ENCODE measurements at places on chromosomes 5 and 9. TPM values are rescaled to one million over a fixed set of nuclear protein-coding genes. Genes with fewer than 3 reads are reported as not detected.

GRCh38 chr9:98317134-98317857 lies 61.8 kb upstream of the TBC1D2 start:
- no peaks in the 10 kb centered on the region for H3K36me3 ChIP-seq
- H3K27me3 ChIP-seq = no peaks in the 10 kb centered on the region
- H3K4me3 ChIP-seq = no peak overlapping the region
- H3K4me1 ChIP-seq = no peaks in the 10 kb centered on the region
- no peak overlapping the region for H3K27ac ChIP-seq

DNA sequence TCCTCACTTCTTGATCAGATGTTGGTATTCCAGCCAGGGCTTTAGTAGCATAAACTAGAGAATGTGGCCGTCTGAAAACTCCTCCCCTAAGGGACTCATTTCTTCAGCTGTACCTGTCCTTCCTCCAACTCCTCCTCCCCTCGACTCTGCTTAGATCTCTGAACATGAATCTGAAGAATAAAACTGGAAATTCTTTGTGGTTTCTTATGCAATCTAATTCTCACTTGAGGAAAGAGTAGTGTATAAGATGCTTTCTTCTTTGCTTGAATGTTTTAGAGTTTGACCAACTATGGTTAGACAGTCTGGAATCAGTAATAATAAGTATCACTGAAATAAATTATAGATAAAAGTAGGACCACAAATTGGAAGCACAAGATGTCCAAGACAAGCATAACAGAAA lies 128.5 kb downstream of the LRRC70 start:
- H3K4me1 ChIP-seq = no peaks in the 10 kb centered on the region
- no peaks in the 10 kb centered on the region for H3K27me3 ChIP-seq
- H3K27ac ChIP-seq = no peak overlapping the region
- H3K36me3 ChIP-seq = no peaks in the 10 kb centered on the region
- no peak for DNase-seq
- H3K4me3 ChIP-seq = no peak overlapping the region

DNA sequence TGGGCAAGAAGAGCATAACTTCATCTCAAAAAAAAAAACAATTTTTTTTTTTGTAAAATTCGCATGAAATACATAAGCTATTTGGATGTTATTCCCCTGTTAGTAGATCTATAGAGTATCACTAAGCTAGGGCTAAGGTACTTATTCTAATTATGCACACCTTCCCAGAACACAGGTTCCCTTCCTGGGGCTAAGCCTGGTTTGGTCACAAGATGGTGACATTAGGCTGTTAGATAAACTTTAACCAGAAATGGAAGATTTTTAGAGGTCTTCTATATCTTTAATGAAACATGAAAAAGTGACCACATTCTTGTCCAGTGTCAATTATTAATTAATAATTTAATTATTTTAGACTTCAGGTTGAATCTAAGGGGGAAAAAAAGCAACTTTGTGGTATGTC lies 433.5 kb downstream of the CDH18 start:
- no peaks in the 10 kb centered on the region for H3K27me3 ChIP-seq
- H3K36me3 ChIP-seq = no peaks in the 10 kb centered on the region
- no peak overlapping the region for H3K4me3 ChIP-seq
- no peak overlapping the region for H3K27ac ChIP-seq
- no peaks in the 10 kb centered on the region for H3K4me1 ChIP-seq

DNA sequence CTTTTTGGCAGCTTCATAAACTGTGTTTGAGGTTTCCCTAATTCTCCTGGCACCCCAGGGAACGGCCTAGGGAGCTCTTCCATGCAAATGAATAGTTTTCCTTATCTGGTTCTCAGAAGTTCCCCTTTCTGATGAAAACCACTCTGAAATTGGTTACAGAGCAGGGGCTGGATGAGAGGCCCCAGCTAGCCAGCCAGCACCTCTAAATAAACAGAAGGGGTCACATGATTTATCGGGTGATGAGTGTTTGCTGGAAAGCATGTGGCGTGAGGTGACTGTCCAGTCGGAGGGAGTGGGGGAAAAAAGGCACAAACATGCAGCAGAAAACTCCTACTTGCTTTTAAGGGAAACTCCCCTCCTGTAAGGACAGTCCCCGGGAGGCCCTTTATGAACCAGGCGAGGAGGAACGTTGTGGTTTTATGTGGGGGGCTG lies 261.2 kb upstream of the ANKRD55 start:
- H3K4me3 ChIP-seq = no peak overlapping the region
- no peaks in the 10 kb centered on the region for H3K27me3 ChIP-seq
- no peak overlapping the region for H3K27ac ChIP-seq
- H3K36me3 ChIP-seq = no peaks in the 10 kb centered on the region
- no peaks in the 10 kb centered on the region for H3K4me1 ChIP-seq

DNA sequence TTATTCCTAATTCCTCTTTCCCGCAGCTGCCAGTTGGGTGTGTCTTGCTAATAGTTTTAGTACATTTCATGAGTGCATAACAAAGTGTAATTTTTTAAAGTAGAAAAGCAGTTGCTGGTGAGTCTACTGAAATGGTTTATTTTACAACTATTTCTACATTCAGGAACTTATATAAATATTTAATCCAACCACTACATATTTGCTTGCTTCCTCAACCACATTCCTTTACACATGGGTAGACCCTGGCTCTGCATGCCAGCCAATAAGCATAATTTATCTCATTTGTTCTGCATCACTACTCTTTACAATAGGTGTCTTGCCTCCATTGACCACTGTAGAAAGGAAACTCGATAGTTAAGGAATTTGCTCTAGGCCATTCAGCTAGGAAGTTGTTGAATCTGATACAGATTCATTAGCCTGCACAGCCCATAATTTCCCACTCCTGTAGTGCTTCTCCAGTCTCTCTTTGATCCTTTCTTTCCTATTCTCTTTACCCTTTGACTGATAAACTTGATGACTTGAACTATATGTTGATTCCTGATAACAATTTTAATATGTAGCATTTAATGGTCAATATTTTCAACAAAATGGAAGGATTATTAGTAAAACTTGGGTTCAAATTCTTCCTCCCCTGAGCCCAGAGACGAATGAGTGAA lies 342.5 kb upstream of the ACTBL2 start:
- peaks cover 11% of the 10 kb centered on the region for H3K4me1 ChIP-seq
- peak; percentile 59 for DNase-seq
- no peaks in the 10 kb centered on the region for H3K27me3 ChIP-seq
- H3K4me3 ChIP-seq = no peak overlapping the region
- H3K36me3 ChIP-seq = no peaks in the 10 kb centered on the region
- peak overlapping the region; percentile 25 for H3K27ac ChIP-seq

GRCh38 chr9:118643118-118643517 lies 726.1 kb downstream of the BRINP1 start:
- peak; percentile 42 for DNase-seq
- no peak overlapping the region for H3K4me3 ChIP-seq
- no peaks in the 10 kb centered on the region for H3K36me3 ChIP-seq
- H3K27ac ChIP-seq = no peak overlapping the region
- H3K4me1 ChIP-seq = peaks cover 4% of the 10 kb centered on the region

PCDHA12 gene
- 5.9 TPM for total RNA-seq

RXRA gene
- 11.6 TPM for total RNA-seq

PDLIM7 gene
- total RNA-seq = 208 TPM

DNA sequence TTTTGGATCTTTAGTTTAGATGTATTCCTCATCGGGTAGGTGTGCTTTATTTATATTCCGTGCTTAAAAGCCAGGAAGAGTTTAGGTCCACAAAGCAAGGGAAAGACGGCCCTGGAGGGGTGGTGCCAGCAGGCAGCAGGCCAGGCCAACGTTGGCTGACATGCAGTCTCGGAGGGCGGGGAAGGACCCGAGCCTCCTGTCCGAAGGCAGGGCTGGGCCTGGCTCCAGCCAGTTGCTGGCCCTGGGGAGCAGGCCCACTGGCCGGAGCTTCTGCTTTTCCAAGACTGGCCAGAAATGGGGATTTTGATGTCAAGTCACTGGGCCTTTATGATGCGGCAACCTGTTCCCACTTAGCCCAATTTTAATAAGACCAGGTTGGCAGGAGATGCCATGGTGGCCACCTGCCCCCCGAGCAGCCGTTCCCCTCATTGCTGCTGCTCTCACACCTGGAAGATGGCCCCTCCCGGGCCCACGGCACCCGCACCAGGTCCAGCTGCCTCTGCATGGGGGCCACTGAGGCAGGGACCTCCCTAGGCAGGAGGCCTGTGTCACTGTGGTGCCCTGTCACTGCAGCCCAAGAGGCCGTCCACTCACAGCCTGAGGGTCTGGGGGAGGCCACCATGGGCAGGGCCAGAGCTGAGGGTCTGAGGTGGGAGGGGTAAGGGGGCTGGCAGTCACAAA lies 23.2 kb downstream of the LPCAT1 start:
- H3K4me3 ChIP-seq = no peak overlapping the region
- no peak overlapping the region for H3K27ac ChIP-seq
- H3K36me3 ChIP-seq = no peaks in the 10 kb centered on the region
- no peak for DNase-seq
- no peaks in the 10 kb centered on the region for H3K27me3 ChIP-seq

- peaks cover 22% of the 10 kb centered on the region for H3K4me1 ChIP-seq
- peaks cover 30% of the 10 kb centered on the region for H3K27me3 ChIP-seq
- DNase-seq = peak; percentile 16
- H3K27ac ChIP-seq = no peak overlapping the region
- H3K4me3 ChIP-seq = peak overlapping the region; percentile 54
Observed at GRCh38 chr9:121298689-121299466, 30.9 kb downstream of the GSN start.

TNFSF8 gene
- total RNA-seq = not detected

- peaks cover 2% of the 10 kb centered on the region for H3K4me1 ChIP-seq
- H3K36me3 ChIP-seq = no peaks in the 10 kb centered on the region
Observed at GRCh38 chr9:113154471-113154870, 3.7 kb downstream of the SLC31A2 start.

DNA sequence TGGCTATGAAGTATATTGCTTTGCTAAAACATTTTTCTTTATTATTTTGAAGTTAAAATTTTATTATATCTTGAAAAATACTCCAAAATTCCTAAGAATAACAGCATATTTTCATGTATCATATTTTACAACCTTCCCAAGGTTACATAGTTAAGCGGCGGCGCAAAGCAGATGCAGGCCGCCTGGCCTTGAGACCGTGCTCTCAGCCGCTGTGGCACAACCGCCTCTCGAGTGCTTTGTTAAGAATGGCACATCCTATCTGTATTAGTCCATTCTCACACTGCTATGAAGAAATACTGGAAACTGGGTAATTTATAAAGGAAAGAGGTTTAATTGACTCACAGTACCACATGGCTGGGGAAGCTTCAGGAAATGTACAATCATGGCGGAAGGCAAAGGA lies 228.8 kb downstream of the ARRDC3 start:
- no peak overlapping the region for H3K27ac ChIP-seq
- no peaks in the 10 kb centered on the region for H3K4me1 ChIP-seq
- no peak for DNase-seq
- no peak overlapping the region for H3K4me3 ChIP-seq

- H3K36me3 ChIP-seq = no peaks in the 10 kb centered on the region
- no peak overlapping the region for H3K4me3 ChIP-seq
- H3K4me1 ChIP-seq = peaks cover 12% of the 10 kb centered on the region
- DNase-seq = no peak
Observed at GRCh38 chr9:109254317-109254716, 66.5 kb downstream of the EPB41L4B start.

- no peaks in the 10 kb centered on the region for H3K4me1 ChIP-seq
- no peaks in the 10 kb centered on the region for H3K36me3 ChIP-seq
- H3K27ac ChIP-seq = no peak overlapping the region
- H3K27me3 ChIP-seq = no peaks in the 10 kb centered on the region
Observed at GRCh38 chr9:6877671-6878161, 119.9 kb downstream of the KDM4C start.

DNA sequence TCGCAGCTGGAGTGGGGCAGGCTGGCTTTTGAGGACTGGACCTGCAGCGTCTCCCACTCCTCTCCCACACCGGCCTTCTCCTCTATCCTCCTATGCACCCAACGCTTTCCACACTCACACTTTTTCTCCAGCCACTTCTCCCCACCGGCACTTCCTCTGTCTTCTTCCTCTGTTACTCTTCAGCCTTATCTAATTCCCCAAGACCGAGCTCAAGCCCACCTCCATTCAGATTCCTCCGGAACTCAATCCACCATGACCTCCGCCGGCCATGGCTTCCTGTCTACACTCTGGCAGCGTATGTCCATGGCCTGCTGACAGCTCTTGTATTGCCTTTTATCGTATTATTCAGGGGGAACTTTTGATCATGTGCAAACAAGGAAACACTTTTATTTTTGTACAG lies 545 bp upstream of the OR2V1 start:
- H3K27ac ChIP-seq = no peak overlapping the region
- no peaks in the 10 kb centered on the region for H3K4me1 ChIP-seq
- H3K4me3 ChIP-seq = no peak overlapping the region
- no peaks in the 10 kb centered on the region for H3K36me3 ChIP-seq

PHF24 gene
- total RNA-seq = 1.8 TPM

SPINK4 gene
- not detected for total RNA-seq

DNA sequence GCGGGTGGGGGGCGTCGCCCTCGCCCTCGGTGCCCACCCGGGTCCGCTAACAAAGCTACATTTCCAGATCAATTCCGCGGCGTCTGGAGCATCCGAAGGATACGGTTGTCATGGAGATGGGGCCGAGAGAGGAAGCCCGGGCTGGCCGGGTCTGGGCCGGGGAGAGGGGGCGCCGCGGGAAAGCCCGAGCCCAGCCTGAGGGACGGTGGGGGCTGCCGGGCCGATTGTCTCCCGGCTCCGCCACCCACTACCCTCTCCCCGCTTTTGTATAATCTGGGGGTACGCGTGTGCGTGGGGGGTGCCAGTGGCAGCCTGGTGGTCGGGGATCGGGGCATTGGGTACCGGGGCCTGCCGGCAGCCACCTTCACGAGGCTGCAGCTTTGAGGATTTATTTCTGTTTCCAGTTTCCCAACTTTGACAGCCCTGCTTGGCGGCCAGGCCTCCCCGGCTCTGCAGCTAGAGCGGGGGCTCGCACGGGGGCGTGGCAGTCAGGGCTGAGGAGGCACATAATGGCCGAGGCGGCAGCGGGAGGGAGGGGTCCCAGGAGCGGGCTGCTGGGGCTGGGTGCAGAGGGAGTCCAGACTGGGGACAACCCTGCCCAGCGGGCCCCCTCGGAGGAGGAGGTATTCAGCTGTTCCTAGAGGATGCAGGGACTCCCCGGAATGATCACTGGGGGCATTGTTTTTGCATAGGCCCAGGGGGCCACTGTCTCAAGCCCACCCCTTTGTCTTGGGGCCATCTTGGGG lies 626 bp downstream of the PSD2 start:
- H3K4me3 ChIP-seq = peak overlapping the region; percentile 45
- H3K27me3 ChIP-seq = peaks cover 100% of the 10 kb centered on the region
- no peaks in the 10 kb centered on the region for H3K36me3 ChIP-seq
- H3K4me1 ChIP-seq = peaks cover 13% of the 10 kb centered on the region

- no peaks in the 10 kb centered on the region for H3K27me3 ChIP-seq
- no peaks in the 10 kb centered on the region for H3K4me1 ChIP-seq
- DNase-seq = no peak
- H3K36me3 ChIP-seq = no peaks in the 10 kb centered on the region
- no peak overlapping the region for H3K27ac ChIP-seq
- no peak overlapping the region for H3K4me3 ChIP-seq
Observed at GRCh38 chr5:132055808-132056609, 4.4 kb upstream of the IL3 start.

CEP72 gene
- total RNA-seq = 17.2 TPM
